Activated CD8-positive, alpha-beta memory T cell treated with anti-CD3 and anti-CD28 coated beads, Interleukin-2, amount 10 ng/mL, durations not matched to agents 7 days and 5 days (primary cell): ENCODE measurements at places on chromosomes 7 and 10.

GRCh38 chr7:102152672-102153598 lies 133.7 kb upstream of the SH2B2 start:
- DNase-seq: no peak

GRCh38 chr7:22632674-22633073 lies 94.3 kb upstream of the IL6 start:
- no peak for DNase-seq

GRCh38 chr10:99235658-99236626 lies at the start of gene HPSE2:
TSS of gene HPSE2 (minus strand) at chr10:99235852.
- no peak for DNase-seq

- no peak for DNase-seq
Observed at GRCh38 chr7:46764100-46764936, 817.6 kb downstream of the TNS3 start.

DNA sequence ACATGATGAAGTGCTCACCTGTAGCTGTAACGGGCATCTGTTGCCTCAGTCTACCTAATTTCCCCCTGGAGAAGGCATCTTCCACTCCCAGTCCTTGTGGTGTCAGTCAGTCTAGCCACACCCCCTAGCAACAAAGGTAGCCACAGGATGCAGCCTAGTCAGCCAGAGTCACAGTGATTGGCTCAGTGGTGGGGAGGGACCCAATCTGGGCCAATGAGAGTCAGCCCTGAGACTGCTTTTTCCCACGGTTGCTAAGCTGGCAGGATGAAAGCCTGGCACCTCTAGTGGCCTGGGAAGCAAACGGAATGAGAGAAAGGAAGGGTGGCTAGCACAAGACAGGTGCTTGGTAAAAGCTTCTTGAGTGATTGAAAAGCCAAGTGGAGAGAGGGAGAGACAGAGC lies 118.6 kb downstream of the SH3PXD2A start:
- no peak for DNase-seq
